ENCODE measurements at places on chromosomes 6 and 20.
A peak's percentile ranks its signal among the peaks of the same experiment; 100 is the strongest.

GRCh38 chr6:157656437-157656997, 166.5 kb upstream of the SNX9 start:
- no peak for DNase-seq

GRCh38 chr6:22825210-22825609, 255.8 kb downstream of the HDGFL1 start:
- no peak for DNase-seq

GRCh38 chr6:20652299-20653084, 118.2 kb downstream of the CDKAL1 start:
- DNase-seq, result no peak

GRCh38 chr6:45663251-45664221, 285.8 kb upstream of the SUPT3H start:
- peak; percentile 73 for DNase-seq

DNA sequence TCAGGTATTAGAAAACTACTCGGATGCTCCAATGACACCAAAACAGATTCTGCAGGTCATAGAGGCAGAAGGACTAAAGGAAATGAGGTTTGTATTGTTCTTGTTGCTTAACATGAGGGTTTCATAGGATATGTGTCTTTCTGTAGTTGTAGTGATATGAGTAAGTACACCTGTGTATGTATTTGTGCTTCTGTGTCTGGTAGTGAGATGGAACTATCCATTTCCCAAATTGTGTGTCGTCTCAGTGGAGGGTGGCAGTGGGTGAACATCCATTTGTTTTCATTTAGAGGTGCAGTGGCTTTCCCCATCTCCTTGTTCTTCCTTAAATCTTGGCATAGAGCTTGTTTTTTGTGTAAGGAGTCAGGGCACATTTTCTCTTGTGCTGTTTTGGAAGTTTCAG, 8.2 kb downstream of the ASXL1 start:
- DNase-seq, result no peak

DNA sequence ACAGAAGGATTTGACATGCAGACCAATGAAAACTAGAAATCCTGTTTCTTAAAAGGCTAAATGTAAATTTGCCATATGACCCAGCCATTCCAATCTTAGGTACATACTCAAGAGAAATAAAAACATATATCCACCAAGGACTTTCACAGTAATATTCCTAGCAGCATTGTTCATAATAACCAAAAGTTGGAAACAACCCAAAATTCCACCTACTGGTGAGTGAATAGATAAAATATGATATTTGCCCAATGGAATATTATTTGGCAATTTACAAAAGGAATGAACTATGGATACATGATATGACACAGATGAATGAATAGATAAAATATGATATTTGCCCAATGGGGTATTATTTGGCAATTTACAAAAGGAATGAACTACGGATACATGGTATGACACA, 22.7 kb downstream of the MTCL3 start:
- no peak for DNase-seq

GRCh38 chr6:47496935-47497579, 19.5 kb downstream of the CD2AP start:
- DNase-seq, result no peak

DNA sequence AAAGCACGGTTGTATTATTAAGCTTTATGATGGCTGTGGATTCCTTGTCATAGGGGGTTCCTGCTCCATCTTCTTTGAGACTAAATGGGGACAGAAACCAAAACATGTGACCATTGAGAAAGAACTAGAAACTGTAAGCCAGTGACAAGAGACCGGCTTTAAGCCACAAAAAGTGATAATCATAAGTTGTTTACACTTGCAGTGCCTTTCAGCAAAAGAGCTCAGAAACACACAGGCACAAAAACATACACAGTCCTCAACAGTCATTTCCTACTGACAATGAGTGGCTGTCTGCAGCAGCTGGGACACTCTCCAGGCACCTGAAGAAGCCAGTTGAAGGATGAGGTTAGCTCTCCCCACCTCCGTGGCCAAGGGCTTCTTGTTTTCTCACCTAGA, 20.0 kb upstream of the UBE2J1 start:
- no peak for DNase-seq
